KBM-7 (cell line): ENCODE measurements at places on chromosomes 16 and 17.

DNA sequence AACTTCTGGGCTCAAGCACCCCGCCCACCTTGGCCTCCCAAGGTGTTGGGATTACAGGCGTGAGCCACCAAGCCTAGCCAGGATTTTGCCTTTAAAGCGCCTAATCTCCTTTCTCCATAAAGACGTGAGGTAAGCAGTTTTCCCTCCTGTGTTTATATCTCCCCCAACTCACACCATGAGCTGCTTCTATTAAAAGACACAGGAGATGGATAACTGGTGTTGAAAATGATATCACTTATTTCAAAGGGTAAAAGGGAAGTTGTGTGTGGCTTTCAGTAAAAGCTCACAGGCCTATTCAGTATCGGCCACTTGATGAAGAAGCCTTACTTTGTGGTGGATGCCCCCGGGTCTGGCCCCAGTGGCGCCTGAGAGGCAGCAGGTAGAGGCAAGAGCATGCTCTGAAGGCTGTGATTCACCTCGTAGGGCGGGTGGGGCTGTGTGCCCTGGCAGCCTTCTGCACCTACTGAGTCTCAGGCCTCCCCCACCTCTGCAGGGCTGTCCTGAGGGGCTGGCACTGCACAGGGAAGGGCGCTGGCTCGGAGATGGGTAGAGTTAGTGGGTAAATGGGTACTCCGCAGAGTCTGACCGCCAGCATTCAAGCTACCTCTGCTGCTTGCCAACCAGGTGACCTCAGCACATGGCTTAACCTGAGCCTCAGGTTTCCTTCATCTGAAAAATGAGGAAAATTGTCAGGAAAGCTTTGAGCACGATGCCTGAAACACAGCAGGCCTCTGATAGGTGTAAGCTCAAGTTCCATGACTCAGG lies 146.8 kb downstream of the CLEC16A start:
- peak; percentile 76 for DNase-seq

DNA sequence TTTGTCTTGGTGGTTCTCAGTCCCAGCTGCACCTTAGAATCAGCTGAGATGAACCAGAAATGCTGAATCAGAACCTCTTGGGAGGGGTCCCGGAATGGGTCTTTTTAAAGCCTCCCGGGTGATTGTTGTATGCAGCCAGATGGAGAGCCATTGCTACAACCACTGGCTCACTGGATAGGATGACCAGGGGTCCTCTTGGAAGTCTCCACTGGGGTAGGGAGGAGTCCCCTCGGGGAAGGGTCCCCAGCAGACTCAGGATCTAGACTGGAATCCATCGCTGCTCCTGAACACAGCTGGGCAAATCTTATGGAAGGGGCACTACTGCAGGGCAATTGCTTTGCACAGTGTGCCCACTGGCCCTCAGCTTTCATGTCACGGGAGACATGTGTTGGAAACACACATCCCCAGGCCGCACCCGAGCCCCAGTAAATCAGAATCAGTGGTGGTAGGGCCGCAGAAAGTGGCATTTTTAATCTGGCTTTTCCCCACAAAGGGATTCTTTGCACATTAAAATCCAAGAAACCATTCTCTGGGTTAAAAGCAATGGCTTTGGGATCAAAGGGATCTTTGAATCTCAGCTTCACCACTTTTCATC lies 117.3 kb downstream of the IRX5 start:
- no peak for DNase-seq

GRCh38 chr17:75707079-75707571 lies 14.1 kb upstream of the ITGB4 start:
- no peak for DNase-seq

GRCh38 chr16:87608400-87608985 lies 6.2 kb downstream of the JPH3 start:
- DNase-seq = peak; percentile 76

GRCh38 chr17:80898716-80899115 lies 92.9 kb upstream of the CHMP6 start:
- no peak for DNase-seq

DNA sequence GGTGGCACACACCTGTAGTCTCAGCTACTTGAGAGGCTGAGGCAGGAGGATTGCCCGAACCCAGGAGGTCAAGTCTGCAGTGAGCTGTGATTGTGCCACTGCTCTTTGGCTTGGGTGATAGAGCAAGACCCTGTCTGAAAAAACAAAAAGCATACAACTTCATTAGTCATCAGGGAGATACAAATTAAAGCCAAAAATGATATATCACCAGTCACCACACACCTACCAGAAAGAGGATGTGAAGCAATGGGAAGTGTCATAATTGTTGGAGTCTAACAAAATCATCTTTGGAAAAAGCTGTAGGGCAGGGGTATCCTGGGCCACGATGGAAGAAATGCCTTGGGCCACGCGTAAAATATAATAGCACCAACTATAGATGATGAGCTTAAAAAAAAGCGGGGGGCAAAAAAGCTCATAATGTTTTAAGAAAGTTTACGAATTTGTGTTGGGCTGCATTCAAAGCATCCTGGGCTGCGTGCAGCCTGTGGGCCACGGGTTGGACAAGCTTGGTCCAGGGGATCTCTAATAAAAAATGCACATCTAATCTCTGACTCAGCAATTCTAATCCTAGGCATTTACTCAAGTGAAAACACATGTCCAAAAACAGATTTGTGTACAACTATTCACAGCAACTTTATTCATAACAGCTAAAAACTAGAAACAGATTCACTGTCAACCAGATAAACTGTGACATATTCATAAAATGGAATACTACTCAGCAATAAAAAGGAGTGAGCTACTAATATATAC lies 65.9 kb downstream of the HIC1 start:
- peak; percentile 21 for DNase-seq

DNA sequence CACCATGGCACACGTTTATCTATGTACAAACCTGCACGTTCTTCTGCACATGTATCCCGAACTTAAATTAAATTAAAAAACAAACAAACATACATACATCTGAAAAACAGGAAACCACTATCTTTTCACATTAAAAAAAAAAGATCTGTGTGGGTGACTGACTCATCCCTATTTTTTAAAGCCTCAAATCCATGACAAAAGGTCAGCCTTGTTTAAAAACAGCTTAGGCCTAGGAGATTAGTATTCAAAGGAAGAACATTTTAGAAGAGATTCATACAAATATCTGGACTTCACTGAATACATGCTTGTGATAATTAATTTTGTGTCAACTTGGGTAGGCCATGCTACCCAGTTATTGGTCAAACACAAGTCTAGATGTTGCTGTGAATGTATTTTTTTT lies 4.7 kb upstream of the PRKAR1A start:
- no peak for DNase-seq

GRCh38 chr17:39709998-39710964 lies 10.4 kb downstream of the ERBB2 start:
- DNase-seq = no peak

DNA sequence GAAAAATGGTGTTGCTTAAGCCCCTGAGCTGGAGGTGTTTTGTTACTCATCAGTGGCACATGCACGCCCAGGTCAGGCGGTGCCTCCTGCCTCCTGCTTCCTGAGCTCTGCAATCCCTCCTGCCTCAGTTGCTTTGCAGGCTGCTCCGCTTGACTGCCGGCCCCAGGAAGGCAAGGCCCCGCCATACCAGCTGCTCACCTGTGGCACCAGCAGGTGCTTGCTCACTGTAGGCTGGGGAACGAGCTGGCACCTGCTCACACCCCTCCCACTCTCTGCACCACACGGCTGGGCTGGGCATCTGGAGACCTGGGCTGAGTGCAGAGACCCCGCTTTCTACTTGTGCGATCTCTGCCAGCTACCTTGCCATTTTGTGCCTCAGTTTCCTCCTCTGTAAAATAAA lies 200.2 kb downstream of the RBFOX3 start:
- no peak for DNase-seq

GRCh38 chr17:61196799-61197198 lies 202.8 kb upstream of the TBX2 start:
- DNase-seq = no peak

GRCh38 chr16:84774810-84775209 lies 45.0 kb upstream of the CRISPLD2 start:
- DNase-seq = no peak

DNA sequence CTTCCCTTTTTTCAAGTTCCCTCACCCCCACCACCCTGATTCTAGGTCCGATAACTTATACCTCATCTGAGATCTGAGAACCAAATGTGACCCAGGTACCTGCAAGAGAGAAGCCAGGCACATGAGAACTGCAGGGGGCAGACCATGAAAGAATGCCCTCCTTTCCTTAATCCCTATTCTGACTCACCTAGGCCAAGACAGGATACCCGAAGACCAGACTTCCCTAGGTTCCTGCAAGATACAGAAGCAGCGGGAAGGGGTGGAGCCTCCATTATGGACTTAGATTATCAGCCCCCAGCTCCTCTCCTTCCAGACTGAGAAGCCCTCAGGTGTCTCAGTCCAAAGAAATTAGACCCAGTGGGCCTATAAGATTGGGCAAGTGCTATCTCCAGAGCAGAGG lies 2.1 kb downstream of the KCNAB3 start:
- no peak for DNase-seq

- DNase-seq = no peak
Observed at GRCh38 chr17:57588086-57588485, 157.0 kb downstream of the CCDC182 start.

- no peak for DNase-seq
Observed at GRCh38 chr17:59330053-59330942, 1.2 kb upstream of the YPEL2 start.

DNA sequence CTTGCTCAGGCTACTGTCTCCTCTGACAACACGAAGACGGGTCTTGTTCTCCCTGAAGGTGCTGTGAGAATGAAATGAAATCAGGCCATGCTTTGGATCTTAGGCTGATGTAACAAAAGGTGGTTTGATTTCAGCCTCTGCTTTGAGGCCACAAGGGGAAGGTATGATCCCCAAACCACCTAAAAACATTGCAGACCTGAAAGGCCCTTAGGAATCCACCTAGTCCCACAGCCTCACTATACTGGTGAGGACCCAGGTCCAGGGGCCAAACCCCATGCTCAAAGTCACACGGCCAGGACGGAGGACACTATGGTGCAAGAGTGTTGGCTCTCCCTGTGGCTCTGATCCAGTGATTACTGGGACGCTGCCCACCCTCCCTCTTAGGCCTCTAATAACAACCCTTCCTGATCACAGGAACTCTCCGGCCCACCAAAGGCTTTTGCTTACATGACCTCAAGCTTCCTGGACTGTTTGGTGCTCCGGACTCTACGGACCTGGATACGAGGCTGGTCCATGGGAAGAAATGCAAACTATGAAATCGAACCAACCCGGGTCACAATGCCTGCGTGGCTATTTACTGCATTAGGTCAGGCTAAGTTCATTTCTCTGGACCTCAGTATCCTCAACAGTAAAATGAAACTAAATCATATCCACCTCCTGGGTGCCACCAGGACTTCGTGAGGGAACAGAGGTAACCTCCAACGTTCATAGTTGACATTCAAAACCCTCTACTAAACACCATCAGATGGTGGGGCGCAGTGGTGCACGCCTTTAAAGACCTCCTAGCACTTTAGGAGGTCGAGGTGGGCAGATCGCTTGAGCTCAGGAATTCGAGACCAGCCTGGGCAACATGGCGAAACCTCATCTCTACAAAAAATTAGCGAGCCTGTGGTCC lies 1.5 kb downstream of the TRIM25 start:
- peak; percentile 16 for DNase-seq

- DNase-seq = no peak
Observed at GRCh38 chr17:19275457-19276127, 38.4 kb downstream of the EPN2 start.

DNA sequence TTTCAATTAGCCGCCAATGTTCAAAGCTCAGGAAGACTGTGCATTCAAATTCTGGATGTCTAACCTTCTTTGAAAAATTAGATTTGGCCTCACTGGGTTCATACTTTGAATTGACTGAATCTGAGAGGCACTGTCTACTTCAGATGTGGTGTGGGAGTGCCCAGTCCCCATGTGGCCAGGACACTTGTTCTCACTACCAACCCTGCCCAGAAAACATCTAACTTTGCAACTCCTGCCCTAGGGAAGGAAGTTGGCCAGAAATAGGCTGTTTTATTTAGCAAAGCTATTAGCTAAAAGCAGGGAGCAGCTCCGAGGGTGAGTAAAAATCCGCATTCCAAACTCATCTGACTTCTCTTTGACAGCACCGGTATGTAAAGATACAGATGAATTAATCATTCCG lies 86.3 kb downstream of the XYLT1 start:
- DNase-seq = no peak

- no peak for DNase-seq
Observed at GRCh38 chr16:30184891-30185682, 1.7 kb downstream of the CORO1A start.

GRCh38 chr17:45290269-45290765 lies 26.5 kb downstream of the MAP3K14 start:
- DNase-seq = no peak
